HepG2 (cell line): ENCODE measurements at places on chromosomes 11 and 22.
A peak's percentile ranks its signal among the peaks of the same experiment; 100 is the strongest.

GRCh38 chr11:32852207-32852606 is 22.5 kb downstream of the PRRG4 start:
- no peaks in the 10 kb centered on the region for H3K36me3 ChIP-seq
- no peaks in the 10 kb centered on the region for H3K27me3 ChIP-seq
- no peak overlapping the region for H3K4me3 ChIP-seq
- H3K4me1 ChIP-seq: no peaks in the 10 kb centered on the region

- H3K4me3 ChIP-seq: no peak overlapping the region
- no peak for DNase-seq
- peaks cover 22% of the 10 kb centered on the region for H3K4me1 ChIP-seq
- H3K27me3 ChIP-seq: no peaks in the 10 kb centered on the region
Observed at GRCh38 chr22:20490183-20490940, 5.2 kb downstream of the KLHL22 start.

- no peak overlapping the region for H3K27ac ChIP-seq
- H3K27me3 ChIP-seq: 0 out of 2 replicates have a peak, but pooled peaks cover 1% of the 10 kb centered on the region
- no peaks in the 10 kb centered on the region for H3K4me1 ChIP-seq
- no peaks in the 10 kb centered on the region for H3K36me3 ChIP-seq
Observed at GRCh38 chr11:119764108-119764868, 35.3 kb upstream of the NECTIN1 start.

- H3K27me3 ChIP-seq: peaks cover 42% of the 10 kb centered on the region; the same call in 1 of the 3 replicates
- no peaks in the 10 kb centered on the region for H3K36me3 ChIP-seq
- H3K4me3 ChIP-seq: no peak overlapping the region
Observed at GRCh38 chr11:126483621-126484195, 128.2 kb downstream of the ST3GAL4 start.

- H3K4me1 ChIP-seq: no peaks in the 10 kb centered on the region
- H3K36me3 ChIP-seq: no peaks in the 10 kb centered on the region
- H3K27ac ChIP-seq: no peak overlapping the region
- 0 out of 3 replicates have a peak, but pooled peaks cover 4% of the 10 kb centered on the region for H3K27me3 ChIP-seq
- DNase-seq: peak; percentile 18
Observed at GRCh38 chr11:79062814-79063762, 377.7 kb downstream of the TENM4 start.

- no peak overlapping the region for H3K27ac ChIP-seq
- H3K27me3 ChIP-seq: peaks cover 16% of the 10 kb centered on the region; the same call in 2 of the 3 replicates
- no peaks in the 10 kb centered on the region for H3K36me3 ChIP-seq
- no peak overlapping the region for H3K4me3 ChIP-seq
Observed at GRCh38 chr11:115129473-115130289, 374.5 kb downstream of the CADM1 start.

- no peaks in the 10 kb centered on the region; the same call in 2 of the 3 replicates for H3K27me3 ChIP-seq
- H3K36me3 ChIP-seq: 0 out of 3 replicates have a peak, but pooled peaks cover 5% of the 10 kb centered on the region
- peak overlapping the region; percentile 69 for H3K4me3 ChIP-seq
- peak overlapping the region; percentile 100 for H3K27ac ChIP-seq
Observed at GRCh38 chr11:68297812-68298658, 14.4 kb upstream of the LRP5 start.

GRCh38 chr22:27885977-27886842 is 32.8 kb downstream of the PITPNB start:
- peaks cover 32% of the 10 kb centered on the region for H3K4me1 ChIP-seq
- no peaks in the 10 kb centered on the region for H3K27me3 ChIP-seq

DNA sequence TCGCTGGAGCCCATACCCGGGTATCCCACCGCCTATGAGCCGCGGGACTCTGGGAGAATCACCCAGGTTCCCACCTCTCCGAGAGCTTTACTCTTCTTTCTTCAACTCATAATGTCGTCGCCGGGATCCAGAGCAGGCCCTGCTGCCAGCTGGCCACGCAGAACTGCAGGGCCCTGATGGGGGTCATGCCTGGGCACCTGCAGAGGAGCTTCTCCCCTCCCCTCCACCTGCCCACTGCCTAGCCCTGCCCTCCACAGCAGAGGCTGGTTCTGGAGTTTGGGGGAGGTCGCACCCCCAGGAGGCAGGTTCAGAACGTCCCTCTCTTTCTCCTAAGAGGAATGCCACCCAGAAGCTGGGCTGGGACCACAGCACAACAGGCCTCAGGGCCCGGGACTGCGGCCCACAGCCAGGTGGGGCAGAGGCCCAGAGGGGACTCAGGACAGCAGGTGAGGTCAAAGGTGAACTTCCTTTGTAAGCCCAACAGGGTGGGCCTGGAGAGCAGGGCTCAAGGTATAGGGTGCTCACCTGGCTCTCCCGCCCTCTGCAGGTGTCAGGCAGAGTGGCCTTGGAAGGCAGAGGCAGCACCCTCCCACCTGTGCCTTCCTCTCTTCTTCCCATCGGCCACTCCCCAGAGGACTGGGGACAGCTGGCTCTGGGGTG is 1.9 kb downstream of the SLC25A45 start:
- H3K27me3 ChIP-seq: no peaks in the 10 kb centered on the region
- H3K4me3 ChIP-seq: no peak overlapping the region; the same call in 1 of the 2 replicates
- H3K27ac ChIP-seq: no peak overlapping the region
- H3K36me3 ChIP-seq: no peaks in the 10 kb centered on the region
- peaks cover 85% of the 10 kb centered on the region for H3K4me1 ChIP-seq

GRCh38 chr11:36352922-36353321 is 56.8 kb downstream of the PRR5L start:
- no peak overlapping the region for H3K4me3 ChIP-seq
- H3K36me3 ChIP-seq: no peaks in the 10 kb centered on the region
- no peaks in the 10 kb centered on the region for H3K4me1 ChIP-seq
- H3K27ac ChIP-seq: no peak overlapping the region

- peak overlapping the region; percentile 74 for H3K27ac ChIP-seq
- peaks cover 98% of the 10 kb centered on the region for H3K4me1 ChIP-seq
- no peaks in the 10 kb centered on the region for H3K36me3 ChIP-seq
- H3K4me3 ChIP-seq: peak overlapping the region; percentile 62
- H3K27me3 ChIP-seq: no peaks in the 10 kb centered on the region
Observed at GRCh38 chr11:73157101-73158010, 15.2 kb upstream of the FCHSD2 start.

DNA sequence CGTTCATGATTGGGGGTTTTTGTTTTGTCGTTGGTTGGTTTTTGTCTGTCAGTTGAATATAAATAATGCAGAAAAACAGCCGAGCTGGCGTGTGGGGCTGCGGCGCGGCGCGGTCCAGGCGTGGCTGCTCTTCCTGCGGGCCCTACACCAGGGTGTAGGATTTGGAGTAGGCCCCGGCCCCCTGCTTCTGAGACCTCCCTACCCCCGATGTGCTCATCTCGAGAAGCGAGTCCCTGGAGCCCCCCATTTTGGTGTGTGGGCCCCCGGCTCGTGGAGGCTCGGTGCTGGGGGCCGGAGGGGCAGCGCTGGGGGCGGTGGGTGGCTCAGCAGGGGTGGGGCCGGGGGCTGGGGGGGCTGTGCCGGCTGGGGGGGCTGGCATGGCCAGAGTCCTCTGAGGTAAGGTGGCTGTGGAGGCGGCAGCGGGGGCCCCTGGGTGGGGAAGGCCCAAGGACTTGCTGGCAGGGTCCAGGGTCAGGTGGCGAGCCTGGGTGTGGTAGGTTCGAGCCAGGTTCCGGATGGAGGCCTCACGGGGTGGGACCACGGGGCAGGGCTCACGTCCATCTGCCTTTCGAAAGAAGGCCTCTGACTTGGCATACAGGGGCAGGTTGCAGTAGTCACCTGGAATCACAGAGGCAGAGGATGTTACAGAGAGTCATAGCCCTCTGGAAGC is 100.7 kb downstream of the CEP164 start:
- no peaks in the 10 kb centered on the region for H3K4me1 ChIP-seq
- no peaks in the 10 kb centered on the region for H3K36me3 ChIP-seq
- H3K4me3 ChIP-seq: no peak overlapping the region
- H3K27me3 ChIP-seq: peaks cover 2% of the 10 kb centered on the region
- H3K27ac ChIP-seq: no peak overlapping the region

- H3K27ac ChIP-seq: no peak overlapping the region
- no peaks in the 10 kb centered on the region; the same call in 1 of the 2 replicates for H3K27me3 ChIP-seq
- DNase-seq: no peak
- H3K36me3 ChIP-seq: no peaks in the 10 kb centered on the region
- no peak overlapping the region for H3K4me3 ChIP-seq
Observed at GRCh38 chr11:113286509-113287497, 27.6 kb upstream of the TTC12 start.
